ENCODE measurements at places on chromosomes 4 and X.
A peak's percentile ranks its signal among the peaks of the same experiment; 100 is the strongest.

- no peak for DNase-seq
Observed at GRCh38 chrX:41604766-41605543, 83.8 kb upstream of the GPR34 start.

DNA sequence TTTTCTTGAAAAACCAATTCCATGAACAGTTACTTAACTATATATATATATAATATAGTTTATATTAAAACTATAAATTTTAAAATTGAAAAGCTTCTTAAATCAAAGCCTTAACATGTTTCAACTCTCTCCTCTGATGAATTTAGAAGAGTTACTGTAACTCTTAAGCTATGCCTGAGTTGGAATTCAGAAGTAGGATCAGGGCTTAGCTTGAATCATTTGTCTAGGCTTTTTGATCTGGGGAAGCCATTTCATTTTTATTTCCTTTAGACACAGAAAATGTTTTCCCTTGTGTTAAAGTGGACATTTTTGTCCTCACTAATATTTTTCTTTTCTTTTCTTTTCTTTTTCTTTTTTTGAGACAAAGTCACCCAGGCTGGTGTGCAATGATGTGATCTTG, 40.4 kb upstream of the PDLIM5 start:
- no peak for DNase-seq

DNA sequence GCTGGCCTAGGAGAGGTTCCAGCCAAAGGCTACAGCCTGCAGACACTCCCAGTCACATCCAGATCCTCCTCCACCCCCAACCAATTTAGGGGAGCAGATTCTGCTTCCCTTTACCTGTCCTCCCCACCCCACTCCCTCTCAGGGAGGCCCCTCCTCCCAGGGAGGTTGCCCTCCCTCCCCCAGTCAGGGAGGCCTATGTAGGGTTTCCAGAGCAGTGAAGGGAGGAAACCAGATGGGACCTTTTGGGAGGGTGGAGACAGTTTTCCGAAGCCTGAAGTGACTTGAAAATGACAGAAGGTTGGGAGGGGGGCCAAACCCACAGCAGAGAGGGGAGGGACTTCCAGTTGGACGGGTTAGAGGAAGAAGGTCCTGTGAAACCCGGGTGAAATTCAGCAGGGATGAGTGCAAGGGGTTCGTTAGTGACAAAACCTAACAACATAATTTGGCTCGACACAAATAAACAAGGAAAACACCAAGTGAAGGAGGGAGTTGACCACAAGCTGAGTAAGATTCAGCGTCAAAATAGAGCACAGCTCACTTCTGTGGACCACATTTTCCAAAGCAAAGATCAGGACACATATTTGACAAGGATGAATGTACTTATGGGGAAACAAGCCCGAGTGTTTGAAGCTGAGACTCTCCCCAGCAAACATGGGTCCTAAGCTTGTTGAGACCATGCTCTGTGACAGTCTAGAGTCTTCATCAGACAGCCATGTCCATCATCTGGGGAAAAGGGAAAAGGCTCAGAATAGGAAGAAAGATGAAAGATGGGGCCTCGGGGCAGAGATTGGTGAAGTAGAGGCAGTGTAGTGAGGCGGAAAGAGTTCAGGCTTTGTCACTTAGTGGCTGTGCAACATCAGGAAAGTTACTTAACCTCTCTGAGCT, 46.4 kb downstream of the PRPS1 start:
- peak; percentile 57 for DNase-seq

DNA sequence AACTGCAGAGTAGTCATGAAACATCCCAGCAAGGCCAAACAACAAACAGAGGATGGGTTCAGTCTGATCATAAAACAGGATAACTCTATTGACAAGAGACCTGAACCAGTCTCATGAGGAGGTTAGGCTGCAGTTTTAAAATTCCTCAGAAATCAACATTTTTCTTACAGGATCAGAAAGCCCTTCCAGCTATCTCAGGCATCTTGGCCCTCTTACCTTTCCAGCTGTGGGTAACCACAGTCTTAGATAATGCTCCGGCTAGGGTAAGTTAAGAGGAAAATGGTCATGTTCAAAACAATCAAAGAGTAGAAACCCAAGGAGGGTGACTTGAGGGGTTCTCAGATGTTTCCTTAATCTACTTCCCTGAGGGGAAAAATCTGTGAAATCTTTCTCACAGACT, 5.1 kb downstream of the CTSO start:
- no peak for DNase-seq

GRCh38 chr4:87010192-87010591, 75.4 kb downstream of the AFF1 start:
- DNase-seq: no peak

DNA sequence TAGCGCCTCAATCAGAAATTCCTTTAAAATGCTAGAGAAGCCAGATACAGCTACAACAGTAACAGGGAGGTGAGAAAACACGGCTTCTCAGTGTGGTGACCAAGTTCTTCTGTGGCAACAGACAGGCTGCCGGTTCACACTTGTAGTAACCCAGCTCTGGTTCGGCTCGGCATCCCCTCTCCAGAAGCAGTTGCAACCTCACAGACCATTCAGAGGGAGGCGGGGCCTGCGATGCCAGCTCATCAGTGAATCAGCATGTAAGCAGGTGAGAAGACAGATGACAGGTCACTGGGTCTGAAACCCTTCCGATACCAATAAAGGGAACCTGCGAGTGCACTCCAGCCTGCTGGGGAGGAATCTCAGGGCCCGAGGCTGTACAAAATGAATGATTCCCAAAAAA, 251.0 kb downstream of the KCNIP4 start:
- no peak for DNase-seq

- DNase-seq: no peak
Observed at GRCh38 chrX:41087201-41087600, 2.0 kb downstream of the USP9X start.

DNA sequence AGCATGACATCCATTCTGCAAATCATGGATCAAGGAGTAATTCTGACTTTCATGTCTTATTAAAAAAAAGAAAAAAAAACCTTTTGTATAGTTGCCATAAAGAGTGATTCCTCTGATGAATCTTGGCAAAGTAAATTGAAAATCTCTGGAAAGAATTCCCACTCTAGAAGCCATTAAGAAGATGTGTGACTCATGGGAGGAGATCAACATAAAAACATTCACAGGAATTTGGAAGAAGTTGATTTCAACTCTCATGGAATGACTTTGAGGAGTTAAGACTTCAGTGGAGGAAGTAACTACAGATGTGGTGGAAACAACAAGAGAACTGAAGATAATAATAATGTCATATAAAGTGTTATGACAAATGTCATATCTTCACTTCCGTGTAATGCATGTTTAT, 204.2 kb downstream of the PABPC4L start:
- DNase-seq: no peak

- DNase-seq: no peak
Observed at GRCh38 chr4:76607846-76608245, 172.8 kb downstream of the SHROOM3 start.

DNA sequence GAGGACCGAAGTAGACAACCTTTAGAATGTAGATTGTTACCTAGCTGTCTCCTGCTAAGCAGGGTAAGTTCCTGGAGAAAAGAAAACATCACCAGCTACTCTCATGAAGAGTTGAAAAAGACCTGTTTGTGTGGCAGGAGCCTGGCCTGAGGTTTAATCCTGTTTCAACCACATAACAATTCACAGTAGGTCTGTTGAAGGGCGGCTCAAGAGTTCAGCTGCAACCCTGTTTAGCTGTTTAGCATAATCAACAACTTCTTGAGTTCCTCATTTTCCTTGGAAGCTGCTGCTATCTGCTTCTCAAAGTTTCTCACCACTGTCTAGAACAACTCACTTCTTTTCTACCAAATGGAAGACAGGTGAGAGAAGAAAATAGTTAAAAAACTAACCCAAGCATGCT, 170.4 kb upstream of the TET2 start:
- DNase-seq: no peak

GRCh38 chr4:10299601-10300000, 157.6 kb downstream of the ZNF518B start:
- no peak for DNase-seq

GRCh38 chr4:58491620-58492019, 1381.4 kb upstream of the IGFBP7 start:
- no peak for DNase-seq

DNA sequence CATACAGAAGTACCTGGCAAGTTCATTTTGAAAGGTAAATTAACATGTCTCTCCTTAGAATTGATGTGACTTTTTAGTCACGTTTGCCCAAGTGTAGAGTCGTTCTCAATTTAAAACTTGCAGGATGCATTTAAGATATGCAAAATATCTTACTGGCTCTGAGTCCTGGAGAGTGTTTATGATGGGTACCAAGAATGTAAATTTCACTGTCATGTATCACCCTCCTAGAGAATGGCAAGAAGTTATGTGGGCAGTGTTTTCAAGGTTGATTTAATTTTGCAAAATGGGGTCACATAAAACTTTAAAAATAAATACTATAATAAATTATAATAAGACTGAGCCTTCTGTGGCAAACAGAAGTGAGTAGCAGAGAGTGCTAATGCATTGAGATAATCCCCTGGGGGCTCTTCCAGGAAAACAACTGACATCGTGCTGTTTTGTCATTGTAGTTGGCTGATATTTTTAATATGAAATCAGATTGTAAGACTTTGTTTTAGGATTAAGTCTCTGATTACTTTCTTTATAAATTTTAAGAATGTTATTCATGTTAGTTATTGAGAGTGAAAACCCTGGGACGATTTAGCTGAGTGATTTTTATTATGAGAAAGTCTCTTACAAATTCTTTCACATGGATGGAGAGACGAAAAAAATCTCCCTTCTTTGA, 103.0 kb downstream of the AFF1 start:
- no peak for DNase-seq

DNA sequence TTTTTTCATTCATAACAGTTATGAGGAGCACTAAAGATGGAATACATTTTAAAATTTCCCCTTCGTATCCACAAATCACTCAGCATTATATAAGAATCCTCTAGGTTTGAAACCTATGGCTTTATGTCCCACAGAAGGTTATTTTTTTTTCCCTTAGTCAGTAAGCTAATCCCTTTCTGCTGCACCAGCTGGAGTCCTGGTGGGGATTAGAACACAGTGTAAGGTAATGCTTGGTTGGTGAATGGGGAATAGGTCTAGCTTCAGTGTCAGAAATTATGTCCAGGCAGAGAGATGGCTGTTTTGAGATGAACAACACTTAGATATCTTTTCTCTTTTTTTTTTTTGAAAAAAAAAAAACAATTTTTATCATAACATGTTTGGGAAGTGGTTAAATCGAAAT, 116.6 kb downstream of the RASGEF1B start:
- DNase-seq: no peak

DNA sequence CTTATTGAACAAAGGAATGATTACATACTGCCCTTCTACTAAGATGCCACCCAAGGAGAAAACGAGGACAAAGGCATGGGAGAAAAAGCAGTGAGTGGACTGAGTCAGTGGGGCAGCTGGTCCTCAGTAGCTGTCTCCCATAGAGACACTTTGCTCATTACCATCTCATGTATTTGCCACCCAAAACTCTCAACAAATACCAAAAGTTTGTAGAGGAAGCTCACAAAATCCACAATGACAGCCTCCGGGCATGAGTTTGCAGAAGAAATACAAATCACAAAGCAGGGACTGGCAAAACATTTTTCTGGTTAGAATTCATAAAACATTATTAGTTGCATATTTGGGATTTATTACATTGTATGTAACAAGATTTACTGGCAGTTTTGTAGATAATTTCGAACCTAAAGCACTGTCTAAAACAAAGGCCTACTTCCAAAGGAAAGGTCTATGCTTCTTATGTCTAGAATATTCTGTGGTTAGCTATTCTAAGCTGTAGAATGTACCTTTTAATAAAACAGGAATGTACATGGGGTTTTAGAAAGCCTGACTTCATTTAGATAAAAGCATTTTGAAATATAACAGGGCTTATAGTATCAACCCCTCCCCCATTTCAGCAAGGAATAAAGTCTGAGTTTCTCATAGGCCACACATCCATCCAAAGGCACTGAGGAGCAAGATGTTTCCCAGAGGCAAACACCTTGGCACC, 17.7 kb downstream of the PCDH18 start:
- DNase-seq: no peak

- no peak for DNase-seq
Observed at GRCh38 chr4:24380957-24381665, 203.2 kb downstream of the DHX15 start.

DNA sequence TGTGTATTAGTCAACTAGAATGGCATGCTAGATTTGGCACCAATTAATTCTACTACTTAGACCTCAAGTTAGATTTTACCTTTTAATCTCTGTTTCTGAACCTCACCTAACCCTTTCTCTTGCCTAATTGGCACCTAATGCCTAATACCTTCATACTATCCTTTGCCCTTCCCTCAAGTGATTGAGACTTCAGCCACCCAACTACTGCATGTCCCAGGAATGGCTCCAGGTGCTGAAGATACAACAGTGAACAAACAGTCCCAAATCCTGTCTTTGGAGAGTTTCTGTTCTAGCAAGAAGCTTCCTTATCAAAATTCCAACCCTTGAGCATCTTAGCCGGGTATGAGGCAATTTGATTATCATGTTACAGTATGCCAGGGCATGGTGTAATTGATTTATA, 139.9 kb downstream of the CPE start:
- no peak for DNase-seq

DNA sequence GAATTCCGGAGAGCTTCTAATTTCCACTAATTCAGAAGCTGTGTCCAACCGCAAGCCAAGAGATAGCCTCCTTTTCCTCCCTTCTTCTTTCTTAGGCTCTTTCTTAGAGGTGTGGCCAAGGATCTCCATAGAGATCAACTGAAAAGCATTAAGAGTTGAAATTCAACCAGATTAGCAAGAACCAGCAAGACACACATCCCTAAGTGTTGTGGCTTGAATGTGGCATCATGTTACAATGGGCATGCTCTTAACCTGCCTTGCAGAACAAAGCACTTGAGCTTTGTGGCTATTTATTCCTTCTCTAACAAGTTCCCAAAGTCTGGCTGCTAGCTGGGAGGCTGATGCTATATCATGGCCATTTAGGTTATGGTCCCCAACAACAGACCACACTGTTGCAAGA, 10.4 kb downstream of the ANOS1 start:
- no peak for DNase-seq

DNA sequence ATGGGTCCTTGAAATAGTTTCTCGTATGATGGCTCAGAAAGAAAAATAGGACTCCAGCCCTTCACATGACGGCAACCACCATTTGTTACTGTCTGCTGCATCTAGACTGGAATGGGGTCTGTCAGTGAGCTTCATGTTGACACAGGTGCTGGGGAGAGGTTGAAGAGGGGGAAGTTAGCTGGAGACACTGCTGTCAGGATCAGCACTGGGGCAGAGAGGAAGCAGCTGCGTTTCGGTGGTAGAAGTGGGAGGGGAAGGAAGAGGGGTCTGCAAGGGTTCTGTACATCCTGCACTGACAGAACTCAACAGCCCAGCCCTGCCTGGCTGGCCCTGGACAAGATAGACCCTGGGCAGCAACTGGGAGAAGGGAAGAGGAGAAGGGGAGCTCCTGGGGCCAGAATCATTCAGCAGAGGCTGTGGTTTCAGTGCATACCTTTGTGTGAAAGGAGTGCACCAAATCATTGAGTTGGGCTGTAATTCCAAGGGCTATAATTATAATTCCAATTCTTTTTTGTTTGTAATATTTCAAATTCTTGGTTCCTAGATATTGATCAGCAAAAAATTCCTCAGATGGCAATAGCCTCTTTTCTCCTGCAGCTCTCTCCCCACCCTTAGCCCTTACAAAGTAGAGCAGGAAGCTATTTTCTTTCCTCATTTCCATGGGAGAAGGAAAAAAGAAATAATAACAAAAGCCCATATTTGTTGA, 119.4 kb upstream of the C1GALT1C1 start:
- DNase-seq: peak; percentile 23
